ENCODE measurements at places on chromosomes 13 and 19.

DNA sequence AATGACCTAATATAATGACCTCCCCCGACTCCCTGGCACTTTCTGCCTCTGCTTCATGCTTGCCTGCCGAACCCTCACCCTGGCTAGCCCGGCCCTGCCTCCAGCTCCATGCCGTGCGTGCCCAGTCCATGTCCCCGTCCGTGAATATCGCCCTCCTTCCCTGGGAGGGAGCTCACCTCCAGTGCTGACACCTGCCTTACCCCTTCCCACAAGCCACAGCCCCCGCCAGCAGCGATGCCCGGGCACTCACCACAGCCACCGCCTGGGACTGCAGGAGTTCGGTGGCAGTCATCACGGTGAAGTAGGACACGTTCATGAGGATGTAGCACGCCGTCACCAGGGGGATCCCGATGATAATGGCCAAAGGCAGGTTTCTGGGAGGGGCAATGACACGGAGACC, 10.0 kb downstream of the SLC7A9 start:
- DNase-seq, result no peak

DNA sequence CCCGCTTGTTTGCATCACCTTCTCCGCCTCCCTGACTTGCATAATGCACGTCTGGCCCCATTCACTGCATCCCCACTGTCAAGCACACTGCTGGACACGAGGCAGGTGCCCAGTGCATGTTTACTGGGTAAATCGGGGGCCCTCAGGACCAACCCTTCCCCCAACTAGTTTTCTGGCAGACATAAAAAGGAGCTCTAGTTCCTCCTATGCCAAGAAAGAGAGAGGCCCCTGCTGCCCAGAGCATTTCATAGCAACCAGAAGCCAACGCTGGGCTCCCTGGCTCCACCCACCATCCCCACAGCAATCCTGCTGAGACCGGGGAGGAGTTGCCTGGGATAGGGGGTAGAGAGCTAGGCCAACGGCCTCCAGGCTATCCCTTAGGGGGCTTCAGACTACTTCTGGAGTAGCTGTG, 23.2 kb downstream of the ANKRD27 start:
- DNase-seq, result no peak

DNA sequence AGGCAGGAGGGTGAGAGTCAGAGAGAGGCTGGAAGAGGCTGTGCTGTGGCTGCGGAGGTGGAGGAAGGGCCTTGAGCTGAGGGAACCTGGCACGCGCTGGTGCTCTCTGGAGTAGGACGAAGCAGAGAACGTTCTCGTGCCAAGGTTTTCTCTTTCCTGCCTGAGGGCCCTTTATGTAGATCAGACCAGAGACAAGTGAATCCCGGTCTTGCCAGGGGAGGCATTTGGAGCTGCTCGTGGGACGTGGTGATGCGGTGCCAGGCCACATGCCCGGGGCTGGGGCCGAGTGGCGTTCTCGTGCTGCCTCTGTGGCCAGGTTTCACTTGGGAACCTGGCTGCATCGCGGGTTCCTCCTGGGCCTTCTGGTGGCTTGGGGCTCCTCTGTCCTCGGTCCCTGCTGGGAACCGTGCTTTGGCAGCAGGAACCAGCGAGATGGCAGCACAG, 54.2 kb downstream of the KDM4B start:
- DNase-seq, result no peak

DNA sequence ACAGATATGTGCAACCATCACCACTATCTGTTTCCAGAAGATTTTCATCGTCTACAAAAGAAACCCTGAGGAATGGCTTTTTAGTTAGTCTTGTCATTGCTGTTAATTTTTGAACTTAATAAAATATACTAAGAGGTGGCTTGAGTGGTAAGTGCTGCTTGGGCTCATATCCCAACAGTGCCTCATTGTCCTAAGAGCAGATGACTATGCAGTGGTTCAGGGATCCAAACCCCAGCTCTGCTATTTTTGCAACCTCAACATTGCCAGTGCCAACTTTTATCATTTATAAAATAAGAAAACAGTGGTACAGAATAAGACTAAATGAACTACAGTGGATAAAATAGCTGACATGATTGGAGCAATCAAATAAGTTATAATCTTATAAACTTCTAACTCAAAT, 123.2 kb upstream of the SLC7A1 start:
- DNase-seq, result no peak

DNA sequence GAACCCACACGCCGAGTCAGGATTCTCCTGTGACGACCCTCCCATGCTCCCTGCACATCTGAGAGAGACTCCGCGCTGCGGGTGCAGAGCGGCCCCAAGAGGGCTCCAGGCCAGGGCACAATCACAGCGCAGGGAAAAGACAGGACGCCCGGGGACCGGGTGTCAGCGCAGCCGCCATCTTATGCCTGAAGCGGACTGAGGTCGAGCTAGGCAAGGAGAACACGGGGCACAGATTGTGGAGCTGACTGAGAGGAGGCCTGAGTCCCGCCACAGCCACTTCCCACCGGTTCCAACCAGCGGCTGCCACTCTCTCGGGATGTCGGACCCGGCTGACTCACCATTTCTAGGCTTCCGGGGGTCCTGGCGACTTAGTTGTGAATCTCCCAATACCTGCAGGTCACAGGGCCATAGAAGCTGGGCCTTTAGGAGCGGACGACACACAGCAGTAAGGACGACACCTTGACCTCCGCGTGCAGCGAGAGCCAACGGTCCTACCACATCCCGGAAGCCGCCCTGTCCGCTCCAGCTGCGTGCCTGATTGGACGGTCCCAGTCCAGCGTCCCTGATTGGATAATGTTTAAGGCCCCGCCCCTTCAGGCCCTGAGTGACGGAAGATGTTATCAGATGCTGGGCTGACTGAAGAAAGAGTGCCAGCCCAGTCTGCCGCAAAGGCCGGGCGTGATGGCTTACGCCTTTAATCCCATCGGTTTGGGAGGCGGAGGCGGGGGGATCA, at the start of gene ZNF728:
Gene ZNF728 (minus strand): TSS at position 487 of the 733 bp plus-strand sequence. CDS start 146 bp downstream, at position 341.
- no peak for DNase-seq

- no peak for DNase-seq
These were observed 1.6 kb downstream of the SPINT2 start for GRCh38 chr19:38265921-38266429.
